COR-L47 (cell line): ENCODE measurements at places on chromosomes 13 and 19.

GRCh38 chr13:60020288-60020687, 143.4 kb downstream of the DIAPH3 start:
- no peak for DNase-seq

DNA sequence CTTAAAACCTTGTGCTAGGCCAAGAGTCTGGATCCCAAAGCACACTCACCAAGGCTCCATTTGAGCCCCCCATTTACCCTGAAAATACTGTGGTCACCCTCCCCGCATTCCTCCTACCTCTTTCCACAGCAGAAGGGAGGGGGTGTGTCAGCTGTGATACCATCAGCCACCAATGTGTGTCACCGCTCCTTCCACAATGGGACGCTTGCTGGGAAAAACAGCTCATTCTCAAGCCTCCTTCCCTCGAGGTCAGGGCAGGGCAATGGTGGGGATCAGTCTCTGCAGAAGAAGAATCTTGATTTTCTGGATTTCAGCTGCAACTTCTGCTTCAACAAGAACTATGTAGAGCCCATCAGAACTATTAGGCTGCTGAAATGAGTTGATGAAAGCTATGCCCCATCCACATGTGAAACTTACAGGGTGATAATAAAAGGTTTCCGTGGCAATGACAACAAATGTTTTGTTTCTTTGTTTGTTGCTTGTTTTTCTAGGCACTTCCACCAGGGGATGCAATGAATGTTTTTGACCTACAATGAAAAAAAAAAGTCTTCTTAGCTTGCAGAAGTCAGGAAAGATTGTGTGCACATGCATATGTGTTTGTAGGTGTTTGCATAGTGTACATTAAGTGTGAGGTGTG, 26.4 kb upstream of the ZNF507 start:
- no peak for DNase-seq

DNA sequence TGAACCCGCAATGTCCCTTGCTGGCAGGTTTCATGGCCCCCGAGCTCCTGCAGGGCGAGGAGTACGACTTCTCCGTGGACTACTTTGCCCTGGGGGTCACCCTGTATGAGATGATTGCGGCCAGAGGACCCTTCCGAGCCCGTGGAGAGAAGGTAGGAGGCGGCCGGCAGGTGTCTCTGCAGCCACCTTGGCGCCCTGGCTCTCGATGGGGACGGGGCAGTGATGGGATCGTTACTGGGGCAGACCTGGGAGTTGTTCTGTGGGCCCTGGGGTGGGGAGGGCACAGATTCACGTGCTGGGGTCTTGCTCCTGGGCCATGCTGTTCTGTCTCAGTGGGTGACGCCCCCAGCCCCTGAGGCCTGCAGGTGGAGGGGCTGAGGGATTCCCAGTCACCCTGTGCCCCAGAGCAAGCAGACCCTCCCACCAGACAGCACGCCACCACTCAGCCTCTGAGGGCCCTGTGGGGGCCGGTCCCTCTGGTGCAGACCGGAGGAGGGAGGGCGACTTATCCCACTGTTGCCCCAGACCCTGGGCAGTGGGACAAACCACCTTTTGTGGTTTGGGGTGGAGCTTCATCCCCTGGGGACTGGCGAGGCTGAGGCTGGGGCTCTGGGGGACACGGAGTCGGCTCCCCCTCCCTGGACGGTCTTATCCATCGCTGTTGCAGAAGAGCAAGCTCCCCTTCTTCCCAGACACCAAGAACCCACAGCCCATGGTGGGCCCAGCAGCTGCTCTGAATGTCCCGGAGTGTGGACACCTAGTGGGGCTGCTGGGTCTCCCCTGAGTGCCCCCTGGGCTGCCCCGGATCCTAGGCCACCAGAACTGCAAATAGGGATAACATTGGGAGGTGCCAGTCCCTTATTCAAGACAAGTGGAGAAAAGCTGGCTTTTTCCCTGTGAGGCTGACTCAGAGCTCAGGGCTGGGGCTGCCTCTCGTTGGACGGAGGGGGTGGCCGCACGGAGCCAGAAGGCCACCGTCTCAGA, 27.5 kb upstream of the TMEM255B start:
- DNase-seq, result no peak

DNA sequence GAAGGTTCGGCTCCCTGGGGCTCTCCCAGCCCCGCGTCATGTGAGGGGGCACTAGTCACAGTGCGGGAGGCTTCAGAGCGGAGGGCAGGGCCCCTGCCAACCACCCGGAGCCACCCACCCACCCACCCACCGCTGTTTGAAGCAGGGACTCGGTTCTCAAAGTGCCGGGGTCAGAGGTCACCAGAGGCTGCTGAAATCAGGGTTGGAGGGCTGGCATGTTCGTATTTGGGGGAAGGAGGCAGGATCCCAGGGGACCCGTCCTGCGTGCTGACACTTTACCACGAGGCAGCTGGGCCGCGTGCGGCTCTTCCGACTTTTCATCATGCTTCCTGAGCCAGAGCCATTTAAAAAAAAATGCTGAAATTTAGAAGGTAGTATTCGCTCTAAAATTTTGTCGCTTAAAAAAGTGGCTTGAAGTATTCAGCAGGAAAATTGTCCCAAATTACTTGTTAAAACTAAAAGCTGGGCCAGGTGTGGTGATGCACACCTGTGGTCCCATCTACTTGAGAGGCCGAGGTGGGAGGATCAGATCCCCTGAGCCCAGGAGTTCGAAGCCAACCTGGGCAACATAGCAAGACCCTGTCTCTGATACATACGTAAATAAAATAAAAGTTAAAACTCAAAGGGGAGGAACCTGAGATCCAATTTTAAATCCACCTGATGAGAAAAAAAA, 21.2 kb downstream of the ATP11A start:
- DNase-seq, result no peak

- no peak for DNase-seq
These were observed 545 bp downstream of the LIPE start for GRCh38 chr19:42426643-42427042.

DNA sequence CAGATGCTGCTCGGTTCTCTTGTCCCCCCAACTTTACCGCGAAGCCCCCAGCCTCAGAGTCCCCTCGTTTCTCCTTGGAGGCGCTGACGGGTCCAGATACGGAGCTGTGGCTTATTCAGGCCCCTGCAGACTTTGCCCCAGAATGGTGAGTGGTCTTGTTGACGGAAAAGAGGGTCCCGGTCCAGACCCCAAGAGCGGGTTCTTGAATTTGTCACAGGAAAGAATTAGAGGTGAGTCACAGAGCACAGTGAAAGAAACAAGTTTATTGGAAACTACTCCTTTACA, 589 bp downstream of the POLR1G start:
- no peak for DNase-seq

DNA sequence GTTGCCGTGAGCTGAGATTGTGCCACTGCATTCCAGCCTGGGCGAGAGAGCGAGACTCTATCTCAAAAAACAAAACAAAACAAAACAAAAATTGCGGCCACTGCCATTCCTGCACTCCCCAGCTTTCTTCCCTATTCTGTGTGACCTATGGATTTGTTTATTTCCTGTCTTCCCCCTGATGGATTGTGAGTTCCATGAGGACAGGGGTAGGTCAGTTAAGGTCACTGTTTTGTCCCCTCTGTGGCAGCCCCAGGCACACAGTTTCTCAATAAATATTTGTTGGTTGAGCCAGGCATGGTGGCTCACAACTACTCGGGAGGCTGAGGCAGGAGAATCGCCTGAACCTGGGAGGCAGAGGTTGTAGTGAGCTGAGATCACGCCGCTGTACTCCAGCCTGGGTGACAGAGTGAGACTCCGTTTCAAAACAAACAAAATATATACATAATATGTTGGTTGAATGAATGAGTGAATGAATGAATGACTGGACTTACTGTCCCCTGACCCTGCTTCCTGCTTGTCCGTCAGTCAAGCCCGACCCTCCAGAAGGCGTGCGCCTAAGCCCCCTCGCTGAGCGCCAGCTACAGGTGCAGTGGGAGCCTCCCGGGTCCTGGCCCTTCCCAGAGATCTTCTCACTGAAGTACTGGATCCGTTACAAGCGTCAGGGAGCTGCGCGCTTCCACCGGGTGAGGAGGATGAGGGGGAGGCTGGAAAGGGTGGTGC, 5.0 kb downstream of the EBI3 start:
- DNase-seq, result no peak

DNA sequence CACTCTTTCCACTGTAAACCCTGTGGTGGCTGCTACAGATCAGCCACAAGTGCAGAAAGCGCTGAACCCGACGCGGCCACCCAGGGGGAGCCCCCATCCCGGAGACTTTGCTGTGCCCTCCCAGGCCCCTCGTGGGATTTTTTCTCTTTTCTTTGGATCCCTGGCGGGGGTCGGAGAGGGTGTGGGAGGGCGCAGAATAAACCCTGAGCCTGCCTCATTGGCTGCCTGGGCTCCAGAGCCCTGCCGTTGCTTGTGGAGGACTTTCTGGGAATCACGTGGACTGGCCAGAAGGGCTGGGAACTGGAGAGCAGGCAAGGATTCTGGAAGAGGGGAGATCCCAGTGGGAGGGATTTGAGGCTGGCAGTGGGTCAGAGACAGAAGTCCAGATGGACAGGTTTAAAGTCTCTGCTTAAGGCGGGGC, 24.9 kb downstream of the GADD45B start:
- no peak for DNase-seq

- DNase-seq, result no peak
These were observed 23.8 kb upstream of the VSTM2B start for GRCh38 chr19:29501816-29502580.

GRCh38 chr19:12117201-12117970, 22.8 kb downstream of the ZNF20 start:
- no peak for DNase-seq
